Upper lobe of left lung (tissue), 6 donors: ENCODE measurements at places on chromosomes 6 and 20. TPM values are rescaled to one million over a fixed set of nuclear protein-coding genes. Genes with fewer than 3 reads are reported as not detected.

PRPH2 gene
- 0.76 TPM for total RNA-seq

DNA sequence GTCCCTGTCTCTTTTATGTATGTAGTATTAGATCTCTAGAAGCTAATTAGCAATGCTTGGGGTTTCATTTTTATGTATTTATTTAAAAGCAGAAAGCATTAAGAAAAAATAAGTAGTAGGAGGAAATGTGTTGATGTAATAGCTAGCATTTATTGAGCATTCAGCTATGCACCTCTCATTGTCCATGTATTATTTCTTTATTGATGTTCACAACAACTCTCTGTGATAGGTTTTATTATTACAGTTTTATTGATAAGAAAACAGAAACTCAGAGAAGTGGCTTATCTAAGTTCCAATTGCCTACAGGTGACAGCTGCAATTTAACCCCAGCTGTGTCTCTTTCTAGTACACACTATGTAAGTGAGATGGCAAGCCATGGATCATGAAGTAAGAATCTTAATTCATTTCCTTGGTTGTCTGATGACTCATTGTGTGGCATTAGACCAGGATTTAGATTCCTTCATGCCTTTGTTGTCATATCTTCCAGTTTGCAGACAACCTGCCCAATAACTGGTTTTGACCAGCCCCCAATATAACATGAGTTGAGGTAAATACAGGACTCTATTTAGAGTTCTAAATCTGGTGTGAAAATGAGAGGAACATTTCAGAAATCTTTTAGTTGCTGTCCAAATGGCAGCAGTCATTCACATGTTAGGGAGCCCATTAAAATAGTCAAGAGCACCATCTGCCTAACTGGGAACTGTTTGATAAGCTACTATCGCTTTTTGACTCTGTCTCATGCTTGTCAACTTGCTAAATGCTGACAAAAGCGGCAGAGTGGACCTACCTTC is 170.8 kb upstream of the PHACTR1 start:
- DNase-seq: no peak

- no peak for DNase-seq
These were observed 11.9 kb downstream of the CCN5 start for GRCh38 chr20:44727039-44727438.

GRCh38 chr6:40485795-40486194 is 101.4 kb downstream of the LRFN2 start:
- DNase-seq: no peak
